ENCODE measurements at places on chromosomes 16 and 17.

DNA sequence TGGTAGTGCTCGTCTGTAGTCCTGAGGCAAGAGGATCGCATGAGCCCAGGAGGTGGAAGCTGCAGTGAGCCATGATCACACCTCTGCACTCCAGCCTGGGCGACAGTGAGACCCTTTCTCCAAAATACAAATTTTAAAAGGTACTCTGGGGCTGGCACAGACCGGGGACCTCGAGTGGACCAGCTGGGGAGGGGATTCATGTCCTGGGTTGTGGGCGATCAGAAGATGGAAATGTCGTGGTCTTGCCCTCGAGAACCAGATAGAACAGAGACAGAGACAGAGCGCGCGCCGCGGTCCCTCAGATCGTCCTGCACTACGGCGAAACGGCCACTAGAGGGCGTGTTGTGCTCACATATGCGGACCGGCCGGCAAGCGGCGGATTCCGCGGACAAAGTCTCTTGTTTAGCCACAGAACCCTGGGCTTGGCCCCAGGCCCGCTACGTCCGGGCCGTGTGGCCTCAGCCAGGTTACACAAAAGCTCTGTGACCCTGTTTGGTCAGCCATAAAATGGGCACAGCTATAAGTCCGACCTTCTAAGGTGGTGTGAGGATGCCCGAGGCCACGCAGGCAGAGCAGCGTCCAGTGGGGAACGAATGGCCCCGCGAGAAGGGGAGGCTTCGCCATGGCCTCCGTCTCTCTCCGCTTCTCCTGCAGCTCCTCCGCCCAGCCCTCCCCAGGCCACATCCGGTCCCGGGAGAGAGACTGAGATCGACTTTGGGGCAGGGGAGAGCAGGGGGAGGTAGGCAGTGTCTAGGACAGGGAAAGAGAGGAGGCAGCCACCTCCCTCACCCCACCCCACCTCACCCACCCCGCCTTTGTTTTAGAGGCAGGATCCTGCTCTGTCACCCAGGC lies 14.6 kb upstream of the SBK1 start:
- peak; percentile 75 for DNase-seq

DNA sequence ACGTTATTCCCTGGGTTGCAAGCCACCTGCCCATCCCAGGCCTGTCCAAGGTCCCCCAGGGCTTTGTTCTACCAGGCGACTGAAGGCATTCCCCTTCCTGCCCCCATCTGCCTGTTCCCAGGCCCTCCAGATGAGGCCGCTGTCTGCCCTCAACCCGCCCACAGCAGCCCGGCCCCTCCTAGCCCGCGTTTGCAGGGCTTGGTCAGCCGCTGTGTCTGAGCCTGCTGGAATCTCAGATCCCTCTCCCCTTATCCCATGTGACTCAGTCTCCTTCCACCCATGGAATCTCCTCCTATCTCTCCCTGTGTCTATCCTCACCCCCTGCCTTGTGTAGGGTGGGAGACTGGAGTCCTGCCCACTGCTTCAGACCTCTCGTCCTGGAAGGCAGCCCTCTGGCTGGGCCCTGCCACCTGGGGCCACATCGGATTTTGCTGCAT lies 186.0 kb upstream of the TNRC6C start:
- peak; percentile 47 for DNase-seq

GRCh38 chr17:69489313-69489712 lies 74.8 kb downstream of the MAP2K6 start:
- DNase-seq: no peak

GRCh38 chr17:61809816-61810392 lies 53.4 kb downstream of the BRIP1 start:
- DNase-seq: no peak

DNA sequence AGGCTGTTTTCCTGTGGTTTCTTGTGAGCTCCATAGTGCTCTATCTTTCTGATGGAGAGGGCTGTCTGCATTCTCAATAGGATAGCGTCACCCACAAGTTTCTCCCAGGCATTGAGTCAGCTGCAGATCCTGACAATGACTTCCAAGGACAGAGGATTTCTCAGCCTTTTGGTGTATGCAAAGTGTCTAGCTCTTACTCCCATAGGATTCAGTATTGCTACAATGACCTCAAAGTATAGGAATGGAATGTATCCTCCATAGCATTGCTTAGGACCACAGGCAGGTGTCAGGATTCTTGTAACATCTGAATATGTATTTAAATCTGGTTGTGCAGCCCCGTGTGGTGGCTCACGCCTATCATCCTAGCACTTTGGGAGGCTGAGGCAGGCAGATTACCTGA lies 32.3 kb downstream of the SMIM36 start:
- DNase-seq: no peak

- no peak for DNase-seq
Observed at GRCh38 chr17:41329279-41329948, 13.9 kb upstream of the KRTAP17-1 start.

DNA sequence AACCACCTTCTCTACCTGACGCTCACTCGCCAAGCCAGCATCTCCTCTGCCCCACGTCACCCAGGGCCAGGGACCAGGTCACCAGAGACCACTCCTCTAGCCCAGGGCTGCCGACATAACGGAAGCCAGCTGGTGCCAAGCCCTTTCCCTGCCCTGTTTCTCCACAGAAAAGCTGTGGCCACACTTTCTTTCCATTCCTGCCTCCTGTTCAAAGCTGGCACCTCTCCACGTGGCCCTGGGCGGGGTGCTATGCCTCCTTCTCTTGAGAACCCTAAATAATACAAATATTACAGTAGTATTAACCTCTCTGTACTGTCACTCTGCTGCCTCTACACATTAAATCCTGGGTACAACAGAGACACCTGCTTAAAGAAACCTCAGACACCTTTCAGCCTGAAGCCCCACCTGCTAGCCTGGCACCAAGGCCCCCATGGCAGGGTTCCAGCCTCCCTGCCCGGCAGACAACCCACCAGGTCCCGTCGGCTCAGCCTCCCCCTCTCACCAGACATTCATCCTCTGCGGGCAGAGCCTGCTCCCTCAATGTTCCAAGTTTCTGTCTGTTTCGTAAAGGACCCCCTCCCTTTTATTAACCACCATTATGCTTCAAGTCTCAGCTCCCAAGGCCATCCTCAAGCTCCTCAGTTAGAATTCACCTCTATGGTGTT lies 62.3 kb downstream of the TIMM22 start:
- no peak for DNase-seq

- DNase-seq: no peak
Observed at GRCh38 chr17:60151355-60151754, 1.6 kb downstream of the CA4 start.

GRCh38 chr16:79271583-79271982 lies 329.0 kb downstream of the MAF start:
- no peak for DNase-seq

DNA sequence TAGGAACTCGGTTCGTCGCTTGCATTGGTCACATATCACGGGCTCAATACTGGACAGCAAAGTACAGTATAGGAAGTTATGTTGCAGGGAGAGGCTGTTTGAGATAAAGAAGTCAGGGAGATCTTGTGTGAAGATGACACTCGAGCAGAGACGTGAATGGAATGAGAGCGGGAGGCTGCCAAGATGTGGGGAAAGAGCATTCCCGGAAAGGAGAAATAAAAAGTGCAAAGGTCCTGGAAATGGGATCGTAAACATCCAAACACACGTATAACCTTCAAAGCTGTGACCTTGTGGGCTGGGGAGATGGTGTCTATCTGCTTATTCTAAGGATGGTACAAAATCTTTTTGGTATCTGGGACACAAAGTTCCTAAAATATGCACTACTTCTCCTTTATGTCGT lies 43.0 kb upstream of the MYOCD start:
- no peak for DNase-seq

- DNase-seq: no peak
Observed at GRCh38 chr17:43444223-43445008, 39.4 kb upstream of the DHX8 start.

- no peak for DNase-seq
Observed at GRCh38 chr17:40551091-40551878, 14.0 kb downstream of the CCR7 start.

DNA sequence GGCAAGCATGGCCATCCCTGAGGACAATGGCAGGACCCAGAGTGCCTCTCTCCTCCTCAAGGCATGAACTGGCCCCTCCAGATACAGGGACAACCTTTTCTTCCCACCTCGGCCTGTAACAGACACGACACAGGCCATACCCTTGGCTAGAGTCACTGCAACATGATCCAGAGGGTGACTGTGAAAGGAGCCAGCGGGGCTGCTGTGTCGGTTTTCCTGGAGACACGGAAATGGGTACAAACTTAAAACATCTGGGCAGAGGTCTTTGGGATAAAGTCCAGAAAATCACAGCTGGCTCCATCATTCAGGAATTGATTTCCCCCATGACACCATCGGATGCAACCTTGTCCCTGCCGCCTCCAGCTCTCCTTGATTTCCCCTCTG lies 5.3 kb downstream of the CEP295NL start:
- no peak for DNase-seq

- DNase-seq: no peak
Observed at GRCh38 chr17:18006495-18007239, 32.3 kb downstream of the ATPAF2 start.

DNA sequence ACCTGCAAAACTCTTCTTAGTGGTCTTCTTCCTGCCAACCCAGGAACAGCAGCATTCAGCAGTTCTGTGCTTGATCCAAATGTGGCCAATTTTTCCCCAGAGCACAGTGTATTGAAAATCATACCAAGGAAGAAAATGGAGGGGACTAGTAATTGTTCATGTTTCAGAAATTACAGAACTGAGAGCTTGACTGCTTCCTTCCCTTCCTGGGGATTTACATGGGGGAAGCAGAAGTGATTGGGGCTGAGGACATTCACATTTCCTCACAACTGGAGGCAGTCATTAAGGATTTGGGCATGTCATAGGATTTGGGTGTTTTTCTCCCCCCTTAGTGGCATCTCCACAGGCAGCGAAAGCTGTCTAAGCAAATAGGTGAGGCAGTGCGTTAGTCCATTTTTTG lies 19.7 kb downstream of the CIITA start:
- DNase-seq: no peak

DNA sequence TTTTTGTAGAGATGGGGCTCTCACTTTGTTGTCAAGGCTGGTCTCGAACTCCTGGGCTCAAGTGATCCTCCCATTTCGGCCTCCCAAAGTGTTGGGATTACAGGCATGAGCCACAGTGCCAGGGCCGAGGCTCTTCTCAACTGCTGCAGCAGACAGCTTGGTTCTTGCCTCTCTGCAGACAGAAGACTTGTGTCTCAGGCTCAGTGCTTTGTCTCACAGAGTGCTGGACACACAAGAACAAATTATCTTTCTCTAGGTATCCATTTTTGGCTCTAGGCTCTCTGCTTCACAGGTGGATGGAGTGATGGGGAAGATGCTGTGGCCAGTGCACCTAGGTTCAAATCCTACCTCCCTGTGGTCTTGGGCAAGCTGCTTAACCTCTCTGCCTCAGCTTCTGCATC lies 80.8 kb upstream of the RNU2-1 start:
- DNase-seq: no peak

GRCh38 chr16:68643847-68644246 lies 1.3 kb upstream of the CDH3 start:
- no peak for DNase-seq

GRCh38 chr17:73827627-73828291 lies 183.5 kb upstream of the SDK2 start:
- DNase-seq: no peak

DNA sequence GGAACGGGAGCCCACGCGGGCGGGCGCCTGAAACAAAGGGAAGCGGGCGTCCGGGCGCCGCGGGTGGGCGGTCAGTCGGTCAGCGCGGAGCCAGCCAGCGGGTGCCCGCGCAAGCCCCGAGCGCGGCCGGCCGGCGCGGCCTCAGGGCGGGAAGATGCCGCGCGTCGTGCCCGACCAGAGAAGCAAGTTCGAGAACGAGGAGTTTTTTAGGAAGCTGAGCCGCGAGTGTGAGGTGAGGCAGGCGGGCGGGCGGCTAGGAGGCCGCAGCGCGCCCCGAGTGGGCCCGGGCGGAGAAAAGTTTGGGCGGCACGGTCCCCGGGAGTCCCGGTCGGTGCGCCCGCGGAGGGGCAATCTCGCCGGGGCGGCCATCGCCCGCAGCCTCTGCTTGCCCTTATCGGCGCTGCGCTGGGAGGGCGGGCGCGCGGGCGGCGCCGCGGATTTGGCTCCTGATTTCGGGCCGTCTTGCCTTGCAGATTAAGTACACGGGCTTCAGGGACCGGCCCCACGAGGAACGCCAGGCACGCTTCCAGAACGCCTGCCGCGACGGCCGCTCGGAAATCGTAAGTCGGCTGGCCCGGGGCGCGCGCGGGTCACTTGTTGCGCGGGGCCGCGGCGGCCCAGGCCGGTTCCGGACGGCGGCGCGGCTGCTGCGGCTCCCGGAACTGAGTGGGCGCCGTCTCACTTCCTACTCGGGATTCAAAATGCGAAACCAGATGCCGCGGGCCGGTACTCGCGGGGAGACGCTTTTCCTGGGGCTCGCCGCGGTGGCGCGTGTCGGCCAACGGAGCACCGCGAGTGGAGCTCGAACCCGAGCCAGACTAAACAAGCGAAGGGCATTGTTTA lies 526 bp downstream of the CBFB start:
- peak; percentile 30 for DNase-seq

DNA sequence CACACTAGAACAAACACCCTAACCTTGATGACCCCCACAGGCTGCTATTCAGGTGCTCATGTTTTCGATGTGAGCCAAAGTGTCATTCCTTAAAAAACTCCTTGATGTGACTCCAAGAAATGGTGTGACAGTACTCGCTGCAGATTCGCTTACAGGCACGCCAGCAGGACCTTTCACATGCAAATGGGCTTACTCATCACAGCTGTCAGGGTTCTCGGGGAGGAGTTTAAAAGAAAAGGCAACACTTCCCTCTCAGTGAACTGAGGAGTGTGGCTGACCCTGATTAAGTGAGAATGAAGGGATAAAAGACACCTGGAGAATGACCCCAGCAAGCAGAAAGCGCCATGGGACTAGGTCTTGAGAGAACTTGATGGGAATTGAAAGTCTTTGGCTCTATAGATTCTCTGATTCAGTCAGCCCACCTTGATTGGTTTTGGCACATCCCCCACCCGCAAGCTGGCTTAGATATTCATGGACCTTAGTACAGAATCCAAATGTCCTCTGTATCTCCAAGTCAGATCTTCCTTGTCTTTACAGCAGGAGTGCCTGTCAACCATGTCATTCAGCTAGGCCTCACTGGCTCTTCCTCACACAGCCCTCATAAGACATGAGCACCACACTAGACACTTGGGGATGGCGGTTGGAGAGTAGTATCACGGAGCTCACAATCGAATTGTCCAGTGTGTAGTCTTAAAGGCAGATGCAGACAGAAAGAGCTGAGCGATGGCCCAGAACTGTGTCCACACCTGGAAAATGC lies 82.6 kb downstream of the HIC1 start:
- DNase-seq: no peak

DNA sequence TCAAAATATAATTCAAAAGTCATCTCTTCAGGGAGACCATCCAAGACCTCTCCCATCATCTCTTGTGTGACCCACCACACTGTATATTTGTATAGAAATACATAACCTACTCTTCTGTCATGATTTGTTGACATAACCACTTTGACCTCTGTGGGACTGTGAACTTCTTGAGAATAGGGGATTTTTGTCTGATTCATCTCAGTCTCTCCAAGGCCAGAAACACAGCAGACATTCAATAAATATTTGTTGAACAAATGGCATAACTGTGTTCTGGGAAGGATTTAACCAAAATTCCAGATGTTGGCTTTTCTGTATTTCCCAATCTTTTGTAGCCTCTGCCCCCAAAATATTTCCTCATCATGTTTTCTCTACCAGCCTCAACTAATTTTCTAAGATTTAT lies 169.7 kb downstream of the CDH11 start:
- no peak for DNase-seq

- DNase-seq: no peak
Observed at GRCh38 chr16:85759136-85759535, 8.2 kb upstream of the C16orf74 start.

GRCh38 chr16:81537721-81538561 lies 93.3 kb downstream of the CMIP start:
- no peak for DNase-seq
